ENCODE measurements at places on chromosomes 1 and 21.

- DNase-seq: no peak
Observed at GRCh38 chr1:204128464-204128963, 23.3 kb downstream of the ETNK2 start.

DNA sequence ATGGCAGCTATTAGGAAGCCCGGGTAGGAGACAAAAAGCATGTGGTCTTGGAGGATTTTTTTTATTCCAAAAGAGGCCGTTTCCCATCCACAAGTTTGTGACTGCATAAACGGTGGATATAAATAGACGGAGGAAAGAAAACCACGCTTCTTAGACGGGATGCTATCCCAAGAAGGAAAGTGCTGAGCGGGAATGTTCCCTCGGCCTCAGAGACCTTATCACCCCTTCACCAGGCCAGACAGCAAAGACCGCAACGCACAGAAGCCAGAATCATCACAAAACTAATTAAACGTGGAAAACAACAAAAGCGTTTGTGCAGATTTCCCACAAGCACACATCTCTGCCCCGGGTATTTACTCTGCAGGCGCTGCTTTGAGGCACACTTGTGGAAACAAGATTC lies 43.2 kb downstream of the HLCS start:
- no peak for DNase-seq

DNA sequence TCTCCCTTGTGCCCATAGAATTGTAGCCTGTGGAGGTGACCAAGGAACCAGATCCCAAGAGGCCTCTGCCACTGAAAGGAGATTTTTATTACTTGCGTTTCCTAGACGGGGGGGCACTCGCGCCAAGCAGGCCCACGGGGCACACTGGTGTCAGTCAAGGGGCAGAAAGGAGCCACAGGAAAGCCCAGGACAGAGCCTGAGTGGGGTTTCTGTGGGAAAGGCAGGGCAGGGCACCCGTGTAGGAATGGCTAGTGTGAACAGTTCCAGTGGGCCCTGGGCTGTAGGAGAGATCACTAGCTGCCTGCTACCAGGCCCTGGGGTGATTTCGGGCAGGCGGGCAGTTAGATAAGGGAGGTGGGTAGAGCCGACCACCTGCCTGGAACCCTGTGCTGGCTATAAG lies 70.8 kb downstream of the ADARB1 start:
- DNase-seq: no peak

GRCh38 chr1:164803366-164803765 lies 244.4 kb downstream of the PBX1 start:
- DNase-seq: no peak

DNA sequence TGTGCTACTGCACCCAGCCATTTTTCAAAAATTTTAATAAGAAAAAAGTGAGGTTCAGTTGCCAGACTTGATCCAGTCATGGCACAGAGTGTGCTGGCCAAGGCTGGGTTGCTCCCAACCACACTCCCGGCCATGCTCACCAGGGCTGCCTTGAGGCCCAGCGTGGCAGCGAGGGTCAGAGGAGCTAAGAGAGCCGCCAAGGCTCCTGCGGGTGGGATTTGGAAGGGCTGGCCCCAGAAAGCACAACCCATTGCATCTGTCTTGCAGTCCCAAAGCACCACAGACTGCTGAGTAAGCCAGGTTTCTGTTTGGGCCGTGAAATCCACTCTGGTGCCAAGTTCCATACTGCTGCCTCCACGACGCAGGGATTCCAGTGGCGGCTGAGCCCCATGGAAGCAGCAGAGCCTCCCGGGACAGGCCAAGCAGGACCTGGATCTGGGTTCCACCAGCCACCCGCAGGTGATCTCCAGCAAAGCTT lies 22.6 kb downstream of the ZBTB17 start:
- DNase-seq: no peak

- DNase-seq: no peak
Observed at GRCh38 chr1:6577831-6578525, 1.8 kb upstream of the ZBTB48 start.

DNA sequence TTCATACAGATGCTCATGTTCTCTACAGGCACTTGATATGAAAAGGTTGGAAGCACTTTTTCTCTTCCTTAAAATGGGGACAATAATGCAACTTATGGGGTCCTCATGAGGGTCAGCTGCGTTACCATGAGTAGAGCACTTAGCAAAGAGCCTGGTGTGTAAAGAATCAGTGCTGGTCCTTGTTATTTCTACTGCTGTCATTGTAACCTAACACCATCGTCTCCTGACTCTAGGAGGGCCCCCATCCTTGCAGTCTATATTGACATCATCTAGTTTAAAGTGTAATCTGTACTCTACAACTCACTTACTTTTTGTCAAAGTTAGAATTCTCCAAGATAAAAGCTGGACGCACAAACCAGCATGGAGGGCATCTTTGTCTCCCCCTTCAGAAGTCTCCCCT lies 2.4 kb downstream of the CAPN9 start:
- no peak for DNase-seq

GRCh38 chr1:13646521-13646920 lies 53.5 kb upstream of the PRDM2 start:
- DNase-seq: no peak

- DNase-seq: no peak
Observed at GRCh38 chr1:156241311-156241811, 623 bp upstream of the BGLAP start.

- no peak for DNase-seq
Observed at GRCh38 chr1:117534995-117535467, 70.8 kb upstream of the TENT5C start.

- no peak for DNase-seq
Observed at GRCh38 chr1:8939362-8939995, 6.2 kb upstream of the CA6 start.

DNA sequence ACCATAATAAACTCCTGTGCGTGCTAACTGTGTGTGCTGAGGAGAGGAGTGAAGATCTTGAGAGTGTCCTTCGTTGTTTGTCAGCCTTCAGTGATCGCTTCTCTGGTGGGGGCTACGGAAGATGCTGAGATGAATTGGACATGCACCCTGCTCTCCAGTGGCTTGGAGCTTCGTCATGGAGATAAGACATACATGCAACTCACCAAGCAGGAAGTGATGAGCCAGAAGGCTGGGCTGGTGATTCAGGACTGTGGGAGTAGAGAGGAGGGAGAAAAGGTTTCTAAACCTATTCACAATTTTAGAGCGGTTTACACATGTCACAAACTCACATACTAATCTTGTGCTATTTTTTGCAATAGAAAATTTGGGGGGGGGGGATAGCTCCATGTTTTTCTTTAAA lies 128.9 kb upstream of the ADAR start:
- DNase-seq: no peak

GRCh38 chr1:154703170-154703569 lies 95.2 kb upstream of the ADAR start:
- no peak for DNase-seq

- DNase-seq: no peak
Observed at GRCh38 chr1:188590641-188591040, 1761.9 kb downstream of the PLA2G4A start.

GRCh38 chr1:105100102-105100501 lies 1350.4 kb downstream of the AMY1C start:
- DNase-seq: no peak

DNA sequence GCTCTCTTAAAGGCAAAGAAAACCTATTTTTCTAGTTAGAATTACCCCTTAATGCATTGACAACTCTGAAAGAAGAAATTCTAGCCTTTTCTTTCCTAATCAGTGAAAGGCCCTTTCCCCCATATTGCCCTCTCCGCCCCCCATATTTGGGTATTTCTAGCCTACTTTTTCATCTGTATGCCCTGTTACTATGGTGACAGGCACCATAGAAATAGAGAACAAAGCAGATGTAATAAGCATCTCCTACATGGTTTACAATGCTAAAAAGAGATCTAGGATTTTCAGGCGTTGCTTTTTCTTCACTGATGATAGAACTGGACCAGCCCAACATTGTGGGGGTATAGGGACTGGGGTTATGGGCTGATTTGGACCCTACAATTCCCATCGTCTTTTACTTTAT lies 14.5 kb downstream of the LRRC8B start:
- no peak for DNase-seq

- no peak for DNase-seq
Observed at GRCh38 chr1:238913210-238913609, 473.2 kb upstream of the CHRM3 start.

DNA sequence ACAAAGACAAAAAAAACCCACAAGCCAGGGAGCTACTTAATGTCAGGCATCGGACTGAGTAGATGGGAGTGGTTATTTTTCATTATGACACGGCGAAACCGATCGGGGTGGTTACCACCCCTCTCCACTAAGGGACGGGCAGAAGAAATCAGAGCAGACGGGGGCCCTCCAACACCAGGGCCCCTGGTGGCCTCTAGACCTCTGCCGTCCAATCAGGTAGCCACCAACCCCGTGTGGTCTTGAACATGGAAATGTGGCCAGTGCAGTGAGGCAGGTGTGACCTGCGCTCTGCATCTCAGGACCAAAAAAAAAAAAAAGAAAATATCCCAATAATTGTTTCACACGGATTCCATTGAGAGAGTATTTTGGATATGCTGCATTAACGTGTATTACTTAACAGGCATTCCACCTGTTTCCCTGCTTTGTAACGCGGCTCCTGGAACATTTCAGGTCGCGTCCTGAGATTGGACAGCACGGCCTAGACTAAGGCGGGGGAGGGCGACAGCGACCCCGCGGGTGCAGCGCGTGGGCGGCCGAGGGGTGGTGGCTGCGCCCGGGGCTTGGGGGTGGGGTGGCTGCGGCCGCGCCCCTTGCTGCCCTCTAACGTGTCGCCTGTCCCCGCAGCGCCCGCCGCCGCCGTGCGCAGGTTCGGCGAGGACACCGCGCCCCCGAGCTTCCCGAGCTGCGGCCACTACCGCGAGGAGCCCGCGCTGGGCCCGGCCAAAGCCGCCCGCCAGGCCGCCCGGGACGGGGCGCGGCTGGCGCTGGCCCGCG lies 48.3 kb downstream of the SIM2 start:
- peak; percentile 19 for DNase-seq

GRCh38 chr1:78146205-78146771 lies 100.5 kb downstream of the GIPC2 start:
- DNase-seq: no peak

GRCh38 chr1:215744419-215744818 lies 177.3 kb downstream of the KCTD3 start:
- no peak for DNase-seq

DNA sequence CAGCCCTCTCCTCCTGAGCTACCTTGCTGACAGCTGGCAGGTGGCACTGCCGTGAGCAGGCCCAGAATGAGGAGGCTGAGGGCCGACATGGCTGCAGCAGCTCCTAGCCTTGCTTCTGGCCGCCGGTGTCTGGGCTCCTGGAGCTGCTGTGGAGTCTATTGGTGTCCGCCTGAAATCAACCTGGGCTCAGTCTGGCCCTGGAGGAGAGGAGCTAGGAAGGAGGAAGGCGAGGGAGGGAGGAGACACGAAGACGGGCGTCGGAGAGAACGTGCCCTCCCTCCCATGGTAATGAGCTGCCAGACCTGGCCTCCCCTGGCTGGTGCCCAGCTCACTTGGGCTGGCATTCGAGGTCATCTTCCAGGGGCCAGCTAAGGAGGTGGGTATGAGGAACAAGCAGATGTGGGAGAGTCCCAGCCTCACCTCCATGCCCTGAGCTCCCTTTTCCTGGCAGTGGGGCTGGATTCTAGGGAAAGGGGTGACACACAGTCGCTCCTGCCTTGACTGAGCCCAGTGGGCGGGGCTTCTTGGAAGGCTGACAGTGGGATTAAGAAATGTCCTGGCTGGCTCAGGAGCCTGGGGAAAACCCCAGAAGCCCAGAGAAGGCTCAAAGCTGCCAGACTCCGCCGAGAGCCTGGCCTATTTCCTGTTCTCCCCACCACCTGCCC lies at the start of gene PDZK1IP1:
Gene PDZK1IP1, minus strand, starts transcription at position 193 of the 665 bp plus-strand sequence. Its CDS starts 104 bp downstream, at position 89.
- no peak for DNase-seq

DNA sequence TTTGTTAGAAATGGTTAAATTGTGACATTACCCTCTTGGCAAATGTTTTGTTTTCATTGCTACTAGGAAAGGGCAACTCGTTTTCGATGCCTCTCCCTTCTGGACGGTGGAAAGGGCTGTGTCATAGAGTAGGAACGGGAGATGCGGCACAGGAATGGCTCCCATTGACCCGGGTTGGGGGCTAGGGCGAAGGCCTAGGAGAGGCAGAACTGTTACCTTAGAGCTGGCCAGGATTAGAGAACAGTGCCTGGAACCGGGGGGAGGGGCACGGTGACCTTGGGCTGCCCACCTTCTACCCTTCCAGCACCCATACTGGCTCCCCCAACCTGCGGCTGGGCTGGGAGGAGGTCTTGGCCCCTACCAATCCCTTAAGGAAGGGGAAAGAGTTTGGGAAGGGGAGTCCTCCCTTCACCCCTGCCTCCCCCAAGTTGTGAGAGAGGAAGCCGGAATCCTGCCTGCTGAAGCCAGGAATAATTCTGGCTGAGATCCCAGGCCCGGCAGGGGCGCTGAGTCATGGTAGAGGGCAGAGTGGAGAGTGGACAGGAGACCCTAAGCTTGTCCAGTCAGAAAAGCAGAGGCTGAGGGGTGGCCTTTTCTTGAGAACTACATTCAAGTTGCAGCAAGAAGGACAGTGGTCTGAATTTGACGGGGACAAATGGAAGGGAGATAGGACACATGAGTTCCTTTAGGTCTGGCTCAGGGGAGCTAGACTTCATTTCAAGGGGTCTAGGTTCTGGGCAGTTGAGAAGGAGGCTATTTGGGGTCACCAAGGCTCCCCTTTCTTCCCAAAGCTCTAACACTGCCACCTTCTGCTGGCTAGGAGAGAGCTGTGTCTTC lies 8.2 kb downstream of the LMNA start:
- DNase-seq: peak; percentile 57

DNA sequence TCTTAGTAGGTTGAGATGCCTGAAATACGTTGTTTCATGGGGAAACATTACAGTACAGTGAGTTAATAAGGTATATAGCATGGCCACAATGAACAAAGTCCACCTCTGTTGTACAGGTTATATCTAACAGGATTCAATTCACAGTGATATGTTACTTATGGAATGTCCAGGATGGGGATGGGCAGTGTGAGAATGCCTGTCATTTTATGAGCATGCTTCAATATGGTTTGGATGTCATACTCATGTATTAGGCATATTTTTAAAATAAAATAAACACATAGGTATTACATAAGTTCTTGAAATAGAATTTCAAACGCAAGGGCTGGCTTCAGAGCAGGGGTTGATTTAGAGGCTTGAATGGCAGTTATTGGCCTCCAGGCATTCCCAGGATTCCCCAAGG lies 6.1 kb upstream of the PHLDA3 start:
- no peak for DNase-seq

DNA sequence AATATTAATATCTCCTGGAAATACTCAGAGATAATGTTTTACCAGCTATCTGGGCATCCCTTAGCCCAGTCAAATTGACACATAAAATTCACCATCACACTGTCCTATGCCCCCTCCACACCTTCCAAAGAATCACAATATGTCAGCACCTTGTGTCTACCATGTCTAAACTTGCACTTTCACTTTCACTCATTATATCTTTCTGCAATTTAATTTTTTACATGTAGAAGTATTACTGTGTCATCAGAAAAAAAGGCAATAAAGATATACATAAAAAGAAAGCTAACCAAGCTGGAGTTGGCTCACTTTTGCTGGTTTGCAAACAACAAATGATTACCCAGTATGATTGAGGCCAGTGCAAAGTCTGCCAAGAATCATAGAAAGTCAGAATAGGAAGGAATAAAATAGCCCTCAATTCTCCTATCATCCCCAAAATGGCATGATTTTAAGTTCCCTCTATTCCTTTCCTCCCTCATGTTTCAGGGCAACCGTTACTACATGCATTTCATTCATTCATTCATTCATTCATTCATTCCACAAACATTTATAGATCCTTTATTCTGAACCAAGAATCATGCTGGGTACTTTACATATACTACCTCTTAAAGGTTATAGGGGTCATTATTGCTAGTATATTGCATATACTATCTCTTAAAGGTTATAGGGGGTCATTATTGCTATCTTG lies 5.9 kb upstream of the LUZP1 start:
- DNase-seq: no peak

GRCh38 chr1:7373876-7374562 lies 397.1 kb upstream of the VAMP3 start:
- DNase-seq: no peak

All from dorsolateral prefrontal cortex (tissue), 122 donors.